Activated T-cell treated with anti-CD3 and anti-CD28 coated beads, Interleukin-2, amount 50 U/mL, for 72 hours (primary cell): ENCODE measurements at places on chromosomes 7 and 10. TPM values are rescaled to one million over a fixed set of nuclear protein-coding genes. Genes with fewer than 3 reads are reported as not detected.

DNA sequence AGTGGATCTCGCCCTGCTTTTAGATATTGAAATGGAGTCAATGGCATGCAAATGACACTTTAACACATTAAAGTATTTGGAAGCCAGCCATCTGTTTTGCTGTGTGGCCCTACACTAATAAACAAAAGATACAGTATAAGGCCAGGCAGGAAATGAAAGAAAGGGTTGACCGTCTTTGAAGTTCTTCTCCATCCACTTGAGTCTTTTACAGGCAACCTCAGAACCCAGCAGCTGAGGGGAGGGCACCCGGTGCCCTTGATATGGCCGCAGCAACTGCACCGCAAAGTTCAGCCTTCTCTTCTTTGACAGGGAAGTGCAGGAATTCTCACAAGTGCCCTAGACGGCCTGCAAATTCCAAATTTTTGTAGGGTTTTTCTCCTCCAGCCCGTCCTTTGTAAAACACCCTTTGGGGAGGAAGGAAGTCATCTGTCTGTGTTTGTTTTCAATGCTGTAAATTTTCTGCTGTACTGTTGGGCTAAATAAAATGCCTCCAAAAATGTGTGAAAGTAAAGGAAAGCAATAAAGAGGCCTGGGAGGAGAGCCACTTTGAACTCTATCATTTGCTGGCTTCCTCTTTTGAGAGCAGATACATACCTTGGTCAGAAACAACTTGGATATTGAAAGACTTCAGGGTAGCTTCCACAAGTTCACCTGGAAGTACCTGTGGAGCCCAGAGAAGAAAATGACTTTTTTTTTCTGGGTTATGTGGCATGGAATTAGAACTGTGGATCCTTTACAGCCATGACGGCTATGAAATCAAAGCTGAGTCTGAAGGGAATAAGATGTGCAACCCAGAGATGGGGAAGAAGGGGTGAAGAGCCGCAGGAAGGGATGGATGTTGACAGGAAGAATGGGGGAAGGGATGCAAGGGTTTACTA, 3.6 kb downstream of the HOXA1 start:
- H3K4me3 ChIP-seq: no peak overlapping the region
- no peaks in the 10 kb centered on the region for H3K36me3 ChIP-seq
- peaks cover 87% of the 10 kb centered on the region for H3K27me3 ChIP-seq
- H3K4me1 ChIP-seq: peaks cover 18% of the 10 kb centered on the region

DNA sequence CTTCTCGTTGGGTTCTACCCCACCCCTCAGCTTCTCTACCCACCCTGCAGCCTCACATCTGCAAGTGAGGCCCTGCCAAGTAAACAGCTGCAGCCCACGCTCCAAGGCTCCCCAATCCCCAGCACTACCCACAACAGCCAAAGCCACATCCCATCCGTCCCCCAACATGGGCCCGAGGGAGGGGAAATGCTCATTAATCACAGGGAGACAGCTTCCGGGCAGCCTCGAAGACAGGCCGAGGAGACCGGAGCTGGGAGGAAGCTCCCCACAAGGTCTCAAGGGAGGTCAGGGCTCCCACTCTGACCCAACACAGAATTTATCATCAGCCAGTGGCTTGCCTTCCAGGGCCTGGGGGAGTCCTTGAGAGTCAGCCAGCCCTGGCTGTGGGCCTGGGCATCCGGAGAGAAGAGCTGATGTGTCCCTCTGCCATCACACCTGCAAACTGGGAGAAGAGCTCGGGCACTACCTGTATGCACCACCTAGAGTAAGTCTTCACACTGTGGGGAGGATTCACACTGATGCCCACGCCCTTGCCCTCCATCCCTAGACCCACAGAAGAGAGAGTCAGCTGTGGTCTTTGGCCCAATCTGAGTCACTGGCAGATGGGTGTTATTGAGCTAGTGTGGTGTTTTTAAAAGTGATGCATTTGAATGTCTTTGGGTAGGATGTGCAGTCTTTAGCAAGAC, 115.5 kb upstream of the ZMIZ1 start:
- no peak for DNase-seq
- no peaks in the 10 kb centered on the region for H3K36me3 ChIP-seq
- H3K4me1 ChIP-seq: no peaks in the 10 kb centered on the region
- no peak overlapping the region for H3K27ac ChIP-seq
- no peak overlapping the region for H3K4me3 ChIP-seq

GRCh38 chr7:30382607-30383006, 96.0 kb downstream of the NOD1 start:
- no peaks in the 10 kb centered on the region for H3K27me3 ChIP-seq
- peaks cover 12% of the 10 kb centered on the region for H3K36me3 ChIP-seq
- H3K27ac ChIP-seq: no peak overlapping the region

GRCh38 chr10:48456361-48456804, 148.5 kb downstream of the ARHGAP22 start:
- no peak for DNase-seq
- no peak overlapping the region for H3K4me3 ChIP-seq
- H3K27ac ChIP-seq: no peak overlapping the region

DNA sequence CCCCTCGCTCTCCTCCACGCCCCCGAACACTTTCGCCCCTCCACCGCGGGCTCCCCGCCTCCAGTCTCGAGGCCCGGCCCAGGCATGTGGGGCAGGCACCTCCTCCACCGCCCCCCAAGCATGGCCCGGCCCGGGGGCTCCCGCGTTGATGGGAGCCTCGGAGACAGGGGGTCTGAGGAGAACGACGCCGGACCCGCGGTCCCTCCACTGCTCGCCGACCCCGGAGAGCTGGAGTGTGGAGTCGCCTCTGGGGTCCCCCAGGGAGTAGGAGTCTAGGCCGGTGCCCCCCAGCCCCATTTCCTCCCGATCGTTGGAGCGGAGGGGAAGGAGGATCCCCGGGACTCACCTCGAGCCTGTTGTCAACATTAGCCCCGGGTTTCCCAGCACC, 206 bp downstream of the UPF2 start:
- peak overlapping the region; percentile 100 for H3K4me3 ChIP-seq
- H3K27ac ChIP-seq: peak overlapping the region; percentile 99

GRCh38 chr10:71621231-71622153, 98.1 kb downstream of the C10orf105 start:
- DNase-seq: no peak
- no peaks in the 10 kb centered on the region for H3K27me3 ChIP-seq
- no peaks in the 10 kb centered on the region for H3K36me3 ChIP-seq
- no peak overlapping the region for H3K27ac ChIP-seq
- H3K4me1 ChIP-seq: peaks cover 7% of the 10 kb centered on the region
- H3K4me3 ChIP-seq: no peak overlapping the region

GRCh38 chr10:5033061-5033778, 29.6 kb upstream of the AKR1C2 start:
- H3K4me1 ChIP-seq: no peaks in the 10 kb centered on the region
- no peak overlapping the region for H3K4me3 ChIP-seq
- H3K27me3 ChIP-seq: peaks cover 5% of the 10 kb centered on the region
- H3K36me3 ChIP-seq: peaks cover 8% of the 10 kb centered on the region

DNA sequence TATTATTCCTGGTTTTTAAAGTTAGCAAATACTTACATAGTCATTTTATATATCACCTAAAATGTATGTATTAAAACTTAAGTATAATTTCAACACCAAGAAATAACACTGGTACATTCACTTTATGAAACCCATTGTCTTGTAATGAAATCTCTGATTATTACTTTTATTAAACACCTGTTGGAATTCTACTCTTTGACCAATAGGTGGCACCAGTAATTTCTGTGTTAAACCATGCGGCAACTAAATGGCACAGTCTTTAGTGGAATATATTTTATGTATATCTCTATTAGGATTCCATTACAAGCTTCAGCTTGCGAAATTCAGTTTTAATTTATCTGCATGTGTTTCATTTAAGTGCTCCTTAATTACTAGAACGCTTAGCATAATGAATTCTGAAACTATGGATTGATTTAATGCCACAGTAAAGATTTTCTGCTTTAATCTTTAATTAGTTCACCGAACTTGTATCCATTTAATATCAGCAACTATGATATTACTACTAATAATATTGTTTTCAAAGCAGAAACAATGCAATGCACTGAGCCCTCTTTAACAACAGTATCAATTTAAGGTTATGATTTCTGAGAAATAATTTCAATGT, 181.3 kb downstream of the MAGI2 start:
- no peaks in the 10 kb centered on the region for H3K4me1 ChIP-seq
- H3K27ac ChIP-seq: no peak overlapping the region
- DNase-seq: no peak
- no peaks in the 10 kb centered on the region for H3K27me3 ChIP-seq

The HOXA10 gene
- total RNA-seq: 0.19 TPM

The CTNNA3 gene
- 0.25 TPM for total RNA-seq

DNA sequence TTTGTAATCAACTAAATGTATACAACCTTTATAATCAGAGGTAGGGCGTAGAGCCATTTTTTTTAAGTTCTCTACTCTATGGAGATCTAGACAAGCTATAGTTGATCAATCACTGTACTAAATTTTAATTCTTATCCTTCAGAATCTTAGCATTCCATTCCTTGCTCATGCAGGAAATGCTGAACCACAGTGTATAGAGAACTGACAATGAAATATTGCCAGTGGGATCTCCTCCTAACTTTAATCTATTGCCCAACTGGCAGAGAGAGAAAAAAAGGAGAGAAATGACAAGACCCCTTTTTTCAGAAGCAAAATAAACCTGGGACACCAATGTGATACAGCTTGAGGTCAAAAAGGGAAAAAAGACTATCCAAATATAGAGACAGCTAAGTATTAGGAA, 26.4 kb upstream of the PPP3CB start:
- H3K4me1 ChIP-seq: no peaks in the 10 kb centered on the region
- DNase-seq: no peak
- no peak overlapping the region for H3K4me3 ChIP-seq
- H3K27me3 ChIP-seq: no peaks in the 10 kb centered on the region

- H3K27ac ChIP-seq: no peak overlapping the region
- no peaks in the 10 kb centered on the region for H3K27me3 ChIP-seq
- H3K4me1 ChIP-seq: no peaks in the 10 kb centered on the region
- H3K36me3 ChIP-seq: no peaks in the 10 kb centered on the region
- H3K4me3 ChIP-seq: no peak overlapping the region
Measured at GRCh38 chr10:78567680-78568455, 500.9 kb upstream of the ZMIZ1 start.

DNA sequence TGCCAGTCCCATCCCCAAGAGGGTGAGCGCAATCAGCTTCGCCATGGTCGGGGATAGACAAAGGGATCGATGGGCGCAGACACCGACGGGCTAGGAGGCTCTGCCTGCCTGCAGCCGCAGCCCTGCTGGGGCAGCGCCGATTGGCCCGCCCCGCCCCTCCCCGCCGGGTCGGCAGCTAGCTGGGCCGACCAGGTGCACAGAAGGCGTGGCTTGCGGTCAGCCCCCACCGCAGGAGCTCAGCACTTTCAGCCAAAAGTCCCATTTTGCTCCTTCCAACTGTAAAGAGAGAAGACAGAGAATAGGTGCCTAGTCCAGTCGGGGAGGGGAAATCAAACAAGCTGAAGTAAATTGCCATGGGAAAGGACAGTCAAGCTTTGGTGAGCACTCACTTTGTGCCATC, at the start of gene PON1:
Gene PON1 (minus strand): TSS at position 102 of the 400 bp plus-strand sequence. CDS start 57 bp downstream, at position 45.
- DNase-seq: peak; percentile 16
- no peaks in the 10 kb centered on the region for H3K4me1 ChIP-seq
- H3K27me3 ChIP-seq: peaks cover 18% of the 10 kb centered on the region
- H3K4me3 ChIP-seq: no peak within 1 kb of the TSS

DNA sequence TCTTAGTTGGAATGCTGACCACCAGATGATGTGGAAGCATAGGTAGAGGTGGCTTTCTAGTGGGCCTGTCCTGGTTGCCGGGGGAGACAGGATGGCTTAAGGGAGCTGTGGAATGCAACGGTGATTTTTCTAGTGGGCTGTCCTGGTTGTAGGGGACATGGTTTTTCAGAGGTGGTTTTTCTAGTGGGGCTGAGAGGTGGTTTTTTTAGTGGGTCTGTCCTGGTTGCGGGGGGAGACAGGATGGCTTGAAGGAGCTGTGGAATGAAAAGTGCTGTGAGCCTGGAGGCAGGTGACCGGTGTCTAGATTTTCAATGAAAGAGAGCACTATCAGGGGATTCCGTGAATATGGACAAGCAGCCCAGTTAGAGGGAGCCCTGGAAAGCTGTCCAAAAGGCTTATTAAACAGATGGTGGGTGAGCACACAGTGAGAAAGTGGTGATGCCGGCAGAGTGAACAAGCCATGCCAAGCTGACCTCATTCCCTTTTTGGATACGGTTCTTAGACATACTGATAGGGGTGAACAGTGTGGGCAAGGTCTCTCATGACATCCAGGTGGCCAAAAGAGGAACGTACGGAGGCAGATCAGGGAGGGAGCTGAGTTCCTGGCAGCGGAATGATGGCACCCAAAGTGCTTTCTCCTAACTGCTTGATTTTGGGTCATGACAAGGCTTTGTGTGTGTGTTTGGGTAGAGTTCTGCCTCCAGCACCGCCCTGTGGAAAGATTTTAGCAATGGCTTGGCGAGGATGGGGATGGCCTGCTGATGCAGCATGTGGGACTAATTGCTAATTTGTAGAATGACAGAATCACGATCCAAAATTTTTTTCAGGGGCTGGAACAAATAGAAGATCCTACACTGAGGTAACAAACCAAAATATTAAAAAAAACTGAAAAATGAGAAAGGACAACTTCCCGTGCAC, 126.6 kb downstream of the TMEM178B start:
- H3K36me3 ChIP-seq: no peaks in the 10 kb centered on the region
- no peak overlapping the region for H3K27ac ChIP-seq
- no peak overlapping the region for H3K4me3 ChIP-seq

GRCh38 chr7:80372415-80372814, 139.4 kb downstream of the GNAT3 start:
- H3K4me3 ChIP-seq: no peak overlapping the region
- no peaks in the 10 kb centered on the region for H3K4me1 ChIP-seq
- H3K27ac ChIP-seq: no peak overlapping the region
- no peaks in the 10 kb centered on the region for H3K36me3 ChIP-seq
- no peaks in the 10 kb centered on the region for H3K27me3 ChIP-seq

DNA sequence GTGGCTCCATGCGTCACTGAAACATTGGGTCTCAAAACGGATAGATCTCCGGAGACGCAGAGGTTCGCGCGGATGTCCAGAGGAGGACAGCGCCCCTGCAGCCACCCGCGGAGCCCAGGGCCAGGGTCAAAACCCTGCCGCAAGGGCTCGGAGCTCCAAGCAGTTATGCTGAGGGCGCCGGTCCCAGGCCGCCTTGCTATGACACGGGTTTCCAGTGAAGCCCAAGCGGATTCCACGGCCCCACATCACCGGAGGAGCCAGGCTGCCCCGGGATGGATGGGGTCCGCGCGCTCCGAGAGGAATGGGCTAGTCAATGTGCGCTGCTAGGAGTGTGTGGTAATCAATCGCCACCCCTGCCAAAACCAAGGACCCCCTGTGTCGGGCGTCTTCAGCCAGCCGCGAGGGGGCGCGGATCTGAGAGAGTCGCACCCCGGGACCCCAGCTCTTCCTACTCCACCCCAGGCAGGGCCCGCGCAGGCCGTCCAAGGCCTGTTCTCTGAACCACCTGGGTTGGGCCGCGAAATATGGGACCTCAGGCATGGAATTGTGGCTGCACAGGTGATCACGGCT, 5.6 kb upstream of the EMX2 start:
- DNase-seq: no peak
- H3K27ac ChIP-seq: no peak overlapping the region
- no peaks in the 10 kb centered on the region for H3K36me3 ChIP-seq
- peak overlapping the region; percentile 11 for H3K4me3 ChIP-seq

GRCh38 chr10:92742331-92743228, 52.8 kb downstream of the HHEX start:
- H3K4me3 ChIP-seq: no peak overlapping the region
- DNase-seq: no peak
- H3K4me1 ChIP-seq: peaks cover 5% of the 10 kb centered on the region
- no peaks in the 10 kb centered on the region for H3K36me3 ChIP-seq

GRCh38 chr10:69552268-69552667, 21.0 kb downstream of the NEUROG3 start:
- no peak overlapping the region for H3K27ac ChIP-seq
- H3K36me3 ChIP-seq: peaks cover 8% of the 10 kb centered on the region
- DNase-seq: no peak
- no peaks in the 10 kb centered on the region for H3K4me1 ChIP-seq
- H3K27me3 ChIP-seq: no peaks in the 10 kb centered on the region

GRCh38 chr7:54879776-54880175, 120.8 kb upstream of the SEC61G start:
- H3K36me3 ChIP-seq: no peaks in the 10 kb centered on the region
- H3K27ac ChIP-seq: no peak overlapping the region
- no peak overlapping the region for H3K4me3 ChIP-seq

The CAMK2B gene
- total RNA-seq: 1.4 TPM
